Substantia nigra (tissue), 51 donors: ENCODE measurements at places on chromosomes 1 and 21.

DNA sequence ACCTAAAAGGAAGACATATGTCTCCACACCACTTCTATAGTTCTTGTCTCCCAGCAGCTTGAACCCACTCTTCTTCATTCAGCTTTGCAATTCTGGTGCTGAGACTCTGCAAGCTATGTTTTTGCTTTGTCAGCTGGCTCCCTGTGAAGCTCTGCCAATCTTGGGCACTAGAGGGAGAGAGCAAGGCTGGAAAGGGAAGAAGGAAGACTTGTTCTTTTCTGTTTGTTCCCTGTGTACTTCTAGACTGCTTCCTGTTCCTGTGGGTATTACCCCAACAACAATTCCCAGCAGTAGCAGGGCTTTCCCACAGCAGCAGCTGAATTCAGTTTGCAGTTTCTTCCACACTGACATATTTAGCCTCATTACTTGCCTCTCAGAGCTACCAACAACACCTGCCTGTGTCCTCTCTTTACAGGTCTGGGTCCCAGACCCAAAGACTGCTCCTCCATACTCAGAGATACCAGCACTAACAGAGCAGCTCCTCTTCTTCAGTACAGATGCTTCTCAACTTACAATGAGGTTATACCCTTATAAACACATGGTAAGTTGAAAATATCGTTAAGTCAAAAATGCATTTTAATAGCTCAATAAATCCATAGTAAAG, 275.2 kb upstream of the NEGR1 start:
- DNase-seq, result no peak

DNA sequence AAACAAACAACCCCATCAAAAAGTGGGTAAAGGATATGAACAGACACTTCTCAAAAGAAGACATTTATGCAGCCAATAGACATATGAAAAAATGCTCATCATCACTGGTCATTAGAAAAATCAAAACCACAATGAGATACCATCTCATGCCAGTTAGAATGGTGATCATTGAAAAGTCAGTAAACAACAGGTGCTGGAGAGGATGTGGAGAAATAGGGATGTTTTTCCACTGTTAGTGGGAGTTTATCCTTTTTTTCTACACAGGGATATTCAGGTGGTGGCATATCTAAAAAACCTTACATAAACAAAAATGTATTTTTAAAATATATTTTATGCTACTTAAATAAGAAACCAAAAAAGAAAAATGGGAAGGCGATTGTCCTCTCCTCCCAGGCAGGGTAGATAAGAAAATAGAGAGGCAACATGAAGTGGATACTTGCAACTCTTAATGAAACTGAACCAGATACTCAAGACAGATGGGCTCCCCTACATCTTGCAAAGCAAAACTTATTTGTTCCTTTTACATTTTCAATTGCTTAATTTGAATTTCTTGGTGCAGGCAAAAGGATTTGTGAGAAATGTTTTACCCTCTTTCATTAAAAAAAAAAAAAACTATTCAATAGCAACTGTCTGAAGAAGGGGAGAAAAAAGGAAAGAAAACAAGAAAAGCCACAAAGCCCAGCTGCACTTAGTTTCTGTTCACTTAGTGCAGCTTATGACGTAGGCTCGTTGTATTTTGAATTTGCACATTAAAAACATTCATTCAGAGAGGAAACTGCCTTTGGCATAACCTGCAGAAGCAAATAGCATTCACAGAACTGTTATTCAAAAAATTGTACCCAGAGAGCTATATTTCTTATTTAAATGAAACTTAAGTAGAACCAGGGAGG, 36.9 kb upstream of the RGS1 start:
- DNase-seq, result no peak

DNA sequence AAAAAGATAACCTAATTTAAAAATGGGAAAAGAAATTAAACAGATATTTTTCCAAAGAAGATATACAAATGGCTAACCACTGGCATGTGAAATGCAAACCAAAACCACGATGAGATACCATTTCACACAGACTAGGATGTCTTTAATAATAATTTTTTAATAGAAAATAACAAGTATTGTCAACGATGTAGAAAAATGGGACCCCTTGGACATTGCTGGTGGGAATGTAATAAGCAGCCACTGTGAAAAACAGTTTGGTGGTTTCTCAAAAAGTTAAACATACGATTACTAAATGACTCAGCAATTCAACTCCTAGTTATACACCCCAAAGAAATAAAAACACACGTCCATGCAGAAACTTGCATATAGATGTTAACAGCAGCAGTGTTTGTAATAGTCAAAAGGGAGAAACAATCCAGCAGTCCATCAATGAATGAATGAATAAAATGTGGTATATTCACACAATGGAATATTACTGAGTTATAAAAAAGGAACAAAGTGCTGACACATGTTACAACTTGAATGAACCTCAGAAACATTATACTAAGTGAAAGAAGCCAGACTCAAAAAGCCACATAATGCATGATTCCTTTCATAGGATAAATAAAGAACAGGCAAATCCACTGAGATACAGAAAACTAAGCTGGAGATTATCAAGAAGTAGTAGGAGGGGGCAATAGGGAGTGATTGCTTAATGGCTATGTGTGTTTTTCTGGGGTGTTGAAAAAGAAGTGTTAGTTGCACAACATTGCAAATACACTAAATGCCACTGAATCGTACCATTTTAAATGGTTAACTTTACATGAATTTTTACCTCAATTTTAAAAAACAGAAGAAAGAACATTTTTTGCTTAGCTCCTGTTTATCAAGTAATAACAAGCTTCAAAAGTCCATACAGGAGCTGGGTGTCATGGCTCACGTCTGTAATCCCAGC, 4.1 kb downstream of the PPT1 start:
- no peak for DNase-seq

DNA sequence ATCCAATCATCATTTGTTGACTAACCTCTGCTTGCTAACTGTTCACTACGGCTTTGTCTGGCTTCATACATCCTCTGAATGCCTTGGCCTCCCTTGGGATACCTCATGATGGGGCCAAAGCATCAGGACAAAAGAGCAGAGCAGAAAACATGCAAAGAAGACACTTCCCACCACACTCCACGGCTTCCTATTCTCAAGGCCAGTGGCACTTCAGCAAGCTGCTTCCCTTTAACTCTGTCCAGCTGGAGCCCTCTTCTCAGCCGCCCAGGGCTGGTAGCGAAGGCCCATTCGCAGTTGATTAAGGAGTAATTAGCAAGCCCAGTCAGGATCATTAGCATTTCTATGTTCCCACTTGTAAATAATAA, 224.3 kb upstream of the FGGY start:
- no peak for DNase-seq

- DNase-seq, result no peak
Measured at GRCh38 chr1:241600496-241600901, 39.7 kb downstream of the CHML start.

GRCh38 chr1:172496678-172497077, 36.3 kb upstream of the SUCO start:
- no peak for DNase-seq

GRCh38 chr1:201261771-201262547, 21.3 kb upstream of the PKP1 start:
- no peak for DNase-seq

GRCh38 chr1:78787544-78787943, 137.9 kb downstream of the IFI44 start:
- no peak for DNase-seq

GRCh38 chr1:90919900-90920299, 101.9 kb downstream of the ZNF644 start:
- no peak for DNase-seq
